ENCODE measurements at places on chromosomes 3 and 15.

DNA sequence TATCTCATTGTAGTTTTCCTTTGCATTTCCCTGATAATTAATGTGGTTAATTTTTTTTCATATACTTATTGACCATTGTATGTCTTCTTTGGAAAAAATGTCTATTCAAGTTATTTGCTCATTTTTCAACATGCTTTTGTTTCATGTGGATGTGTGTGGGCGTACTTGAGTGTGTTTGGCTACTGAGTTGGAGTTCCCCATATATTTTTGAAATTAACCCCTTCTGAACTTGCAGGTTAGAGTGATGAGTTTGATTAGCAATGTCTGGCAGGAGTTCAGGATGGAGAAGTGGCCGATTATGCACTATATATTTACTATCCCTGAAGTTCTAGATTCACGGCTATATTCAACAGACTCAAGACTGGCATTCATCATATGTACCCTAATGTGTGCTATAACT is 250.4 kb upstream of the TTC14 start:
- no peak for DNase-seq

DNA sequence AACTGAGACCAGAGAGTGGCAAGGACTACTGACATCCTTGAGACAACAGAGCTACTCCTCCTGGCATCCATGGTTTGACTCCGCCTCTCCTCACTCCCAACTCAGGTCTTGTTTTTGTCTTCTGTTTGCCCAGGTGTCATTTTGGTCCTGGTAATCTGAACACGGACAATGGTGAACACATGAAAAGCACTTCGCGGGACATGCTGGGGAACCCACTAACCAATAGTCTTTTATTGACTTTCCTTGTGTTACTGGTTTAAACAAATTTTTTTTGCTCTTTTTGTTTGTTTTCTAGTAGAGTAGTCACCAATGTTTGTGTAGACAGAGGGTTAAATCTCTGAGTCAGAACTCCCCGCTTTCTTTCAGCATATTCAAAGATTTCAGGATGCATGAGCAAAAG is 38.4 kb downstream of the LARP6 start:
- no peak for DNase-seq

DNA sequence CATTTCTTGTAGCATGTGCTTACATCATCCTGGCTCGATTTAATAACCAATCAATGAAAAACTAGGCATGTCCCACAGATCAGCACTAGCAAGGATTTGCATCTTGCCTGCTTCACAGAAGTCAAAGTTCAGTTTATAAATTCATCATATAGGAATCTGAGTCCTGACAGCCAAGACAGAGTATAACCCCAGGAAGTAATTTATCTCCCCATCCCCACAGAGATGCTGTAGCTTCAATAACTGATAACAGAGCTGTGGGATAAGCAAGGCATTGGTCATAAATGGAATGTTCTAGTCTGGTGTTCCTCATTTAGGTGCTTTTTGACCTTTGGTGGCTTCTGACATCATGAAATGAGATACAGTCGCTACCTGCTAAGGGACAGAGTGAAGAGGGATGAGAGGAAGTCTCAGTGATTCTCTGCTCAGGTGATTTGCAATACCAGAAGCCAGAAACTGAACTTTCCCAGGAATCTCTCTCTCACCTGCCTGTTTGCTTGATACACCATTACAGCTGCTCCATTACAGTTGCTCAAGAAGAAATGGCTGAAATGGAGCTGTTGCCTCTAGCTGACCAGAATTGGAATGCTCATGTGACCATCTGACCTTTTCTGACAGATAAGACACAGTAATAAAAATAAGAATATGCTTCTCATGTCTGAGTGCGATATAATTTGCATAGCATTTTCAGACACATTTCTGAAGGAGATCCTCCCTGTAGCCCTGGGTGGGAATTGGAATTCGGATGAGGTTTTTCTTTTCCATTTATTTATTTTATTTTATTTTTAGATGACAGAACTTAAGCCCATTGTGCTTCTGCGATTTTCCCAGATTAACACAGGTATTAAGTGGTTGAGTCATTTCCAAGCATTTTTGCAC is 217.1 kb upstream of the KCNMB2 start:
- no peak for DNase-seq

- no peak for DNase-seq
Observed at GRCh38 chr3:37126856-37127255, 47.5 kb downstream of the LRRFIP2 start.

DNA sequence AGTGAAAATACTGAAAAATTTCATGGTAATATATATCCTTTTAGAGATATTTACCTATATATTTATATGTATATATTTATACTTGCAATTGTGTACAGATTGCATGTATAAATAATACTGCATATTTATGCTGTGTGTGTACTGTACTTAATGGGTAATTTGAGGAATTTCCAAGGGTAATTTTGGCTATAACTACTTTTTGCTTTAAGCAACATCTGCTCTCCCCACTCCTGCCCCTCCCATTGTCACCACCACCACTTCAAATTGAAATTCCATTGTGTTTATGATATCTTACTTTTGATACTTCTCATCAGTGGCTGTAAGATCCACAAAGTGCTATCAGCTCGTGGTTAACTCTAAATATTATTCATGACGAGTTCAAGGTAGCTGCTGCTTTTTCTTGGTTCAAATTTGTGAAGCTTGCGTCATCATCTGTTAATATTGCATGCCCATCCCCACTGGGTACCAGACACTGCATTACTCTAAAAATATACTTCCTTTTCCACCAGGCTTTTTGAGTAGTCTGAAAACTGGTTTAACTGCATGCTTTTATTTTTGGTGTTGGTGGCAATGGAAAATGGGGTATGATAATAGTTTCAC is 91.7 kb upstream of the MITF start:
- DNase-seq = no peak

DNA sequence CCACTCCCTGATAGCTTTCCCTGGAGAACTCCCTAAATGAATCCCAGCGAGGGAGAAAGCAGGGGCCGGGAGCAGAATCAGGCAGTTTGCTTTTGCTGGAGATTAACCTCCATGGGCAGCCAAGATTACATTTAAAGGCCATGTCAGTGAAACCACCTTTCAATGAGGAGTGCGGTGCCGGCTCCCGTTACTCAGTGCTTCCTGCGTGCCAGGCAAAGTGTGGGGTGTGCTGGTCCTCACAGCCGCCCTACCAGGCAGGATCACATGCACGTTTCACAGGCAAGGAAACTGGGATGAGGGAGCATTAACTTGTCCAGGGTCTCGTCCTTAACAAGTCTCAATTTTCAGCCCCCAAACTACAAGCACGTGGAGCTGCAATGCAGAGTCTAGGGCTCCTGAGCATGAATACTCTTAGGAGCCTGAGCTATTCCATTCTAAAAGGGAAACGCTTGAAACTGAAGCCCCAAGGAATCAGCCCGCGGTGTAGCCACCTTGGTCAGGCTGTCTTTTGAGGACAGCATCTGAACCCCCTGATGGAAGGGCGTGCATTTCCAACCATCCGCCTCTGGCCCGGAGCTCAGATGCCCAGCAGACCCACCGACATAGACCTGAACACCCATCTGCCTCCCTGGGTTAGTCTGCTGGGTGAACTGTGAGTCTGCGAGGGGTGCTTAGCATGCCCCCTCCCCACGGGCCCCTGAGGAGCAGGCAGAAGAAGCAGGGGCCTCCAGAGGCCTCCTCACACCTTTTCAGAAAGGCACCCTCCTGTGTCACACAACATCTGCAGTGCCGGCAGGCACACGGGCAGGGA is 5.6 kb downstream of the IGDCC3 start:
- DNase-seq = no peak

- no peak for DNase-seq
Observed at GRCh38 chr3:126858887-126859286, 124.0 kb upstream of the PLXNA1 start.

GRCh38 chr3:18987862-18988447 is 160.4 kb upstream of the KCNH8 start:
- no peak for DNase-seq

DNA sequence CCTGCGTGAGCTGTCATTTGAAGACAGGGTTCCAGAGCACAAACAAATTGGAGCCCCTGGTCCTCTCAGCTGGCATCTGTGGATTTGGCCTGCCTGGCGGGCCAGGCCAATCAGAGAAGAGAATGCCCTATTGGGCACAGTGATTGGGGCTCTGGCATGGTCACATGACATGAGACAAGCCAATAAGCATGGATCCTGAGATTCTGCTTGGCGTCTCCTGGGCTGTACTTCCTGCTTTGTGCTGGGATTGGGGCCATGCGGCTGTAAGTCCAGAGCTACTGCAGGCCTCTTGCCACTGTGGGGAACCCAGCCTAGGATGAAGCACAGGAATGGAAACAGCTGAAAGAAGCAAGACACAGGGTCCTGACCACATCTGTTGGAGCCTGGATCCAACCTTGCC is 121.4 kb downstream of the FBLN2 start:
- no peak for DNase-seq

DNA sequence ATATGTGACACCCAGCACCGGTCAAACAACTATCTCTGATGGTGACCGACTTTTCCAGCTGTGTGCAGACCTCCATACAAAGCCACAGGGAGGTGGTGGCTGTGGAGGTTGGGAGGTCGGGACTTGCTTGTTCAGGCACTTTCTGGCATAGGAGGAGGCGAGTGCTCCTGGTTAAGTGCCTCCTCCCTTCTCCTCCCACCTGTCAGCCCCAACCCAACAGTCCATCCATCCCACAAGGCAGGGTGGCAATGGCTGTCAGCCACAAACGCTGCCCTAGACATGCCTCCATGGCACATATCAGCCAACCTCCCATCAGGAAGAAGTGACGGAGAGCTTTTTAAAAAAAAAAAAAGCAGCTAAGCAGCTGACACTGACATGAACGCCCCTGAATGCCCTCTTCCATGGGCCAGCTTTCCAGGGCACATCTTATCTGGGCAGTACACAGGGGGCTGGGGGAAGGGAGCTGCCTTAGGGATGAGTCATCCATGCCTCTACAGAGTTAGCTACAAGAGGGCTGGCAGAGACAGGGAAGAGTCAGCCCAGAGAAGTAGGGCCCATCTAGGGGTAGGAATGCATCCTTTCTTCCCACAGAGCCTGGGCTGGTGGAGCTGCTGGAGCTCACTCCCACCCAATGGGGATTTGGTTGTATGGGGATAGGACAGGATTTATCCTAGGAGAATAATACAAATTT is 41.2 kb downstream of the CCDC12 start:
- DNase-seq = no peak

DNA sequence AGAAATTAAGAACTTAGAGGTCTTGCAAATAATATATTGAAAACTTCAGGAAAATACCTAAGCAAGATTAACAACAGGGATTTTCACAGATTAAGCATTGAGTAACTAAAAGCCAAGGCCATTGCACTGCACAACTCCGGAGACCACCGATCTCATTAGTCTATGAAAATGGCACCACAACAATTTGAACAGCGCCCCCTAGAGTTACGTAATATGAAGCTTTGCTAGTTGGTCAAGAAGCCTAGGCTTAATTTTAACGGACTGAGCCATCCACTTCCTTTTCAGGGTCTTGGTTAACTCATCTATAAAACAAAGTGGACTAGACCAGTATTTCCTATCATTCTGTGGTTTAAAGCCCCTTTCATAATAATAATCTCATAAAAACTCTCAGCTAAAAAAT is 24.8 kb downstream of the TMEM212 start:
- DNase-seq = no peak

DNA sequence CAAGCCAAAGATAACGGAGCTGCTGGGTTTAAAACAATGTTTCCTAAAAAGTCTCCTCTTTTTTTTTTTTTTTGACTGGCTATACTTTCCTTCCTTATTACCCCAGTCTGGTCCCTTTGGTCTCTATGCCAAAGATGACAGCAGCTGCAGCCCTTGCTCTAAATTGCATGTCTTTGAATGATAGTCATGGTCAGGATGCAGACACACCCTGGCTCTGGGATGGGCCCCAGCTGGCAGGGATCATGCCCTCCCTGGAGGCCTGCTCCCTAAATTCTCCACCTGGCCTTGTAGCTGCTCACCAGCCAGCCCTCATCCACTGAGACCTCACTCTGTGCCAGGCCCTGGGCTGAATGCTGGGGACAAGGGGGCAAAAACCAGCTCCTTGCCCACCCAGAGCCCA is 95.8 kb downstream of the MESD start:
- DNase-seq = no peak

- no peak for DNase-seq
Observed at GRCh38 chr3:24255414-24255813, 239.2 kb downstream of the THRB start.

GRCh38 chr3:52528586-52529375 is 4.9 kb downstream of the NT5DC2 start:
- no peak for DNase-seq

- no peak for DNase-seq
Observed at GRCh38 chr3:114427285-114428043, 133.6 kb downstream of the TIGIT start.

DNA sequence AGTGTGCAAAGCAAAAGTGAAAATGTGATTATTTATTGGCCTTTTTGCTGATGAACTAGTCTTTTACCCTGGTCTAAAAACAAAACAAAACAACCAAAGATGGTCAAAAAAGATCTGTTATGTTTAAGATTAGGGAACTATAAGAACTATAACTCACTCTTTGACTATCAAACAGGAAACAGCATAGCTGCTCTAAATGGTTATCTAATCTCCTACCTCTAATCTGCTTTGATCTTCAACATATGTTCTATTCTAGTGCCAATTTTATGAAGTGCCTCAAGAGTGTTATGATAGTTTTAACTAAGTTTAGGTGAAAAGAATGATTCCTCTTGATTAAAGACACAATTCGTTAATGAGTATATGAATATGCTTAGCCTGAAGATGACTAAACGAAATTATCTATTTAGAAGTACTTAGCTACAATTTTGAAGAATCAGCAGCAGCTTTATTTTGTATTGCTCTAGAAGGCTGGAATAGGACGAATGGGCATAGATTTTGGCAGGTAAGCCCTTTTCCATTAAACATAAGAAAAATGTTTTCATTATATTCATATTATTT is 46.0 kb downstream of the SETD2 start:
- no peak for DNase-seq

GRCh38 chr15:56820333-56820732 is 87.0 kb upstream of the ZNF280D start:
- no peak for DNase-seq

GRCh38 chr3:173690542-173691180 is 293.1 kb downstream of the NLGN1 start:
- no peak for DNase-seq

DNA sequence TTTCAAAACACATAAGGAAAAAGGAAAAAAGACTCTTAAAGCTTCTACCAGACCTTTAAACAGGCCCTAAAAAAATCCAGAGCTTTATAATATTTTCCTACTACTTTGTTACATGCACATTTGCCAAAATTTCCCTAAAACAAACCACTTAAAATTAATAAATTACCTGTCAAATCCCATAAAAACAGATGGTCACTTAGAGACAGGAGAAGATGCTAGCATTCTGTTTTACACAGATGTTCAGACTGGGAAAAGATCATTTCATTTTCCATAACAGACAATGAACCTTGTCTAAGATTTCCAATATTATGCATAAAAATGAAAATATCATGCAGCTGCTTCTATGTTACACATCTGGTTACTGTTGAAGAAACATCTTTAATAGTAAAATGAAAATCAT is 66.6 kb downstream of the SUCLG2 start:
- DNase-seq = no peak

GRCh38 chr3:124552224-124552623 is 178.0 kb upstream of the UMPS start:
- DNase-seq = no peak

GRCh38 chr3:196202516-196202970 is 8.7 kb downstream of the ZDHHC19 start:
- DNase-seq = no peak

- no peak for DNase-seq
Observed at GRCh38 chr15:100769975-100770340, 109.7 kb upstream of the ALDH1A3 start.

All from stimulated activated CD8-positive, alpha-beta memory T cell treated with anti-CD3 and anti-CD28 coated beads, Interleukin-15, amount 100 ng/mL, for 24 hours (primary cell).